ENCODE measurements at places on chromosomes 13 and 19.

GRCh38 chr13:30032263-30032662 is 181.8 kb upstream of the UBL3 start:
- H3K27ac ChIP-seq = no peak overlapping the region
- peaks cover 2% of the 10 kb centered on the region for H3K27me3 ChIP-seq
- H3K36me3 ChIP-seq = no peaks in the 10 kb centered on the region

DNA sequence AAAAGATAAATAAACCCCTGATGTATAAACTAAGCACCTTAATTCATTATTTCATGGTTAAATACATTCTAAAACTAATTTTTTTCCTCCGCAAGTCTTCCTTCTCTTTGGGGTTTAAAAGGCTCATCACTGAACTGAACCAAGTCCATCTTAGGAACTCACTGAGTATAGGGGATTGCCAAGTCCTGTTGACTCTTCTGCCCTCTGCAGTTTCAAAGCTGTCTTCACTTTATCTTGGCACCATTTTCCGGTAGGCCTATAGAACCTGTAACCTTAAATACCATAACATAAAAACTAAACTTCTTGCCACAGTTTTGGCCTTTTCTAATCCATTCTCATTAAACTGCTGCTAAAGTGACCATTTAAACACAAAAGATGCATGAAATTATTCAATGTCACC is 66.5 kb upstream of the USPL1 start:
- no peak for DNase-seq
- H3K4me1 ChIP-seq = peaks cover 4% of the 10 kb centered on the region
- H3K27me3 ChIP-seq = no peaks in the 10 kb centered on the region
- H3K27ac ChIP-seq = no peak overlapping the region

DNA sequence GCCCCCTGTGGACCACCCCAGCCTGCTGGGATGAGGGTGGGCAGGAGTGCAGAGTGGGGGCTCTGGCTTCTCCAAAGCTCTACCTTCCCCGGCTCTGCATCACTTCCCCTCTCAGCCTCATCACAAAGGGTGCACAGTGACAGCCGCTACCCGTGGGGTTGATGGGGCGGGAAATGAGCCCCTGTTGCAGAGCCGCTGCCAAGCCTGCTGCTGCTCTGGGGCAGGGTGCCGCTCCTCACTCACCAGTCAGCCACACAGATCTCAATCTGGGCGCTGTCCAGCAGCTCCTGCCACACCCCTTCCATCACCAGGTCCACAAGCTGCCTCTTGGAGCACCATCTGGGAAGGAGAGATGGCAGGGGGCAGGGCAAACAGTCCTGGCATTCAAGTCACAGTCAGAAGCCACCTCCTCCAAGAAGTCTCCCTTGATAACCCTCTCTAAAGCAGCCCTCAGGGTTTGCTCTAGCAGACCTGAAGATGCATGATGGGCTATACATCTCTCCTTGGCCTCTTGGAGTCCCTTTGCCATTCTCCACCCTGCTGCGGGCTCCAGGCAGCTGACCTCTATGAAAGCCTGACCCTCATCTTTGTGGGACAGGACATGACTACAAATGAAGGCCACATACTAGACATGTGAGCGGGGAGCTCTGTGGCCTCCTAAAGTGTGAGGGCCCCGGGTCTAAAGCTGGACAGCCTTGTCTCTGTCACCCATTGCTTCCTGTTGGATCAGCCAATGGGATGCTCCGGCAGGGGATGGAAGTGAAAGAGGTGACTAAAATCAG is 15.7 kb downstream of the MRPS12 start:
- peaks cover 11% of the 10 kb centered on the region for H3K27me3 ChIP-seq
- peaks cover 5% of the 10 kb centered on the region for H3K4me1 ChIP-seq
- no peaks in the 10 kb centered on the region for H3K36me3 ChIP-seq
- H3K27ac ChIP-seq = no peak overlapping the region
- H3K4me3 ChIP-seq = no peak overlapping the region
- no peak for DNase-seq

GRCh38 chr13:112760435-112760834 is 70.6 kb downstream of the ATP11A start:
- H3K27me3 ChIP-seq = no peaks in the 10 kb centered on the region
- H3K36me3 ChIP-seq = no peaks in the 10 kb centered on the region
- H3K27ac ChIP-seq = no peak overlapping the region

DNA sequence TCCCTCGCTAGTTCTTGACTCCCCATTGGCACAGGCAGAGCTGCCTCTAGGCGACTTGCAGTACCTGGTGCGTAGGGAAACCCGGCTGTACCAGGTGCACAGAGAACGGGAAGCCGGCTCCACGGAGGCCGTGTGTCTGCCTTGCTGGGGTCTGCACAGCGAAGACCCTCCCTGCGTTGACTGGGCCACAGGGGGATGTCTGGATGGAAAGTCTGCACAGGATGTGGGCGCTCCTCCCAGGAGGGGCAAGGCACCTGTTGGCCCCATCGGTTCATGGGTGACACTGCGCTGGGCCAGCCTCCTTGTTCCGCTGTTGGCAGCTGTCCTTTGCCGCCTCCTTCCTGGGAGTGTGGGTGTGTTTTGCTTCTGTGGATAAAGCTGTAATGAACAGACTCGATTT is 138.3 kb downstream of the TEX29 start:
- DNase-seq = no peak
- peaks cover 11% of the 10 kb centered on the region for H3K4me1 ChIP-seq
- H3K27ac ChIP-seq = no peak overlapping the region
- H3K36me3 ChIP-seq = no peaks in the 10 kb centered on the region

DNA sequence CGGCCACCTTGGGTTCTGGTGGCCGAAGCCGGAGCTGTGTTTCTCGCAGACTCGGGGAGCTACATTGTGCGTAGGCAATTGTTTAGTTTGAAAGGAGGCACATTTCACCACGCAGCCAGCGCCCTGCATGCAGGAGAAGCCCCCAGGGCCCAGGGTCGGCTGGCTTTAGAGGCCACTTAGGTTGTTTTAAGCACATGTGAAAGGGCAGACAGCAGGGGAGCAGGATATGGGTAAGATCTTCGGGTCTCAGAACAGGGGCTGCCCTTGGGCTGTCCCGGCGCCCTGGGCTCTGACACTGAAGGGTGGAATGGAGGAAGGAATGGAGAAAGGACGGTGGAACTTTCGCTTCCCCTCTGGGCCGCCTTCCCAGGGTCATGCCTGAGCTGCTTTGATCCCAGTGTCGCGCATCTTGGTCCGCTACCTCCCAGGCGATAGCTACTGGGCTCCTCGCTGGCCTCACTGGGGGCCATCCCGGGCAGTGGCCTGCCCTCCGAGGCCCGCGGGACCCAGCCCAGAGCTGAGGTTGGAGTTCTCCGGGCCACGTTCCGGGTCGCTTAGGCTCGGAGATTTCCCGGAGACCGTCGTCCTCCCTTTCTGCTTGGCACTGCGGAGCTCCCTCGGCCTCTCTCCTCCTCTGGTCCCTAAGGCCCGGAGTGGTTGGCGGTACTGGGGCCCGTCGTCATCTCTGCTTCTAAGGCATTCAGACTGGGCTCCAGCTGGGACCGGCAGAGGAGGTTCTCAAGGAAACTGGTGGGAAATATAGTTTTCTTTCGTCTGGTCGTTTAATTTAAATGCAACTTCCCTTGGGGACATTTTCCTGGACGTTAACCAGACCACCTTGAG is 4.3 kb upstream of the POU4F1 start:
- peaks cover 63% of the 10 kb centered on the region for H3K4me1 ChIP-seq
- no peak overlapping the region for H3K27ac ChIP-seq
- H3K4me3 ChIP-seq = peak overlapping the region; percentile 79

DNA sequence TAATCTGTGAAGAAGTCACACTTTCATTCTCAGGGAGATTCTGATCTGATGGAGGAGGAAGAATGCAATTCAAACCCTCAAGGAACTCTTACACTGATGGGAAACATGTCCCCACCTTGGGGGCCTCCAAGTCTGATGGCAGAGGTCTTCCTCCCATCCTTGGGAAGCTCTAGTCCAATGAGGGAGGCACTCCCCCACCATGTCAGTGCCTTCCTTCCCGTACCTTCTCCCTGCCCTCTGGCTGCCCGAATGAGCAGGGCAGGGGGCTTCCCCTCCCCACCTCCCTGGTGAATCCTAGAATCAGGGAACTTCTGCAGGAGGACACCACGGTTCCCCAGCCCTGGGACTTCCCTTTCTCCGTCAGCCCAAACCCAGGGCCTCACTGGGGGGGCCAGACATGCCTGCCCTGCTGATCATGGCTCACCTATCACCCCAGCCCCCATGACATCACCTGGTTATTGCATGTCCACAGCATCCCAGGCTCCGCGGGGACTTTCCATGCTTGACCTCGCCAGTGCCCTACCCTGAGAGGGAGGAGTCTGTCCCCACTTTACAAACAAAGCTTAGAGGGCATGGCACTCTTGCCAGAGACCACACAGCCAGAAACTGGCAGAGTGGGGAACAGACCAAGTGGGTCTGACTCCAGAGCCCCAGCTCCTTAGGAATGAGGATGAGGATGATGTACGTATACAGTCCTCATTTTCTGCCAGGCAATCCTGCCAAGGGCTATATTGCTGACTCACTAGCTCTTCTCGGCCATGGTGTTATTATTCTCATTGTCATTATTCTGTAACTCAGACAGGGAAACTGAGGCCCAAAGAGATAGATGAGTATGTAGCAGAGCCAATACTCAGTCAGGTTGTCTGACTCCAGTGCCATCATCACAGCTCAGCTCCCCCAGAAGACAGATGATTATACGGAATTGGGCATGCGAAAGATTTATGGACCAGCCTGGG is 9.6 kb upstream of the BCL3 start:
- H3K4me3 ChIP-seq = no peak overlapping the region
- DNase-seq = no peak
- H3K36me3 ChIP-seq = no peaks in the 10 kb centered on the region
- H3K27me3 ChIP-seq = no peaks in the 10 kb centered on the region
- H3K27ac ChIP-seq = no peak overlapping the region
- H3K4me1 ChIP-seq = peaks cover 44% of the 10 kb centered on the region

DNA sequence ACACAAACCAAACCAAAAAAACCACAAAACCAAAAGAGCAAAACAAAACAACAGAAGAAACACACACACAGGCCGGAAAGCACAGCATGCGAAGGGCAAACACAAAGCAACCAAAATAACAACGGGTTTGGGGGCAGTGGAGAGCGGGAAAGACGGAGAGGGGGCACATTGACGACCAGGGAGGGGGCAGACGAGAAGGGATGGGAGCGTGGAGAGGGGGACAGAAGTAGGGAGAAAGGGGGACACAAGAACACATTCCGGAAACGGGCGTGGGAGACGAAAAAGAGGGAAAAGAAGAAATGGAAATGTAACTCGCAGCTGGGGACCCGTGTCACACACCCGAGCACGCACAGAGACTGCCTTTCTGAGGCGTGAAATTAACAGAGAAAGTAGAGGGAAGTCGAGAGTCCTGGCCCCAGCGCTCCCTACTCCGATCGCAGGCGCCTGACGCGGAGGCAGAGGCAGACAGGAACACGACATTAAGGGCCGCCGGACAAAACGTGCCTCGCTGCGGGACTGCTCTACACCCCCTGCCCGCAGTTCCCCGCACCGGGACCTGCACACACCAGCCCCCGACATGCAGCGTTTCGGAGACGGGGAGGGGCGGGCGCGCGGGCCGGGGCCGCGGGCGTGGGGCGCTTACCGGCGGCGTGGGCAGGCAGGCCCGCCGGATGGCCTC is 652 bp downstream of the POU4F1 start:
- H3K4me3 ChIP-seq = peak overlapping the region; percentile 87
- peaks cover 74% of the 10 kb centered on the region for H3K27me3 ChIP-seq
- peaks cover 41% of the 10 kb centered on the region for H3K4me1 ChIP-seq

DNA sequence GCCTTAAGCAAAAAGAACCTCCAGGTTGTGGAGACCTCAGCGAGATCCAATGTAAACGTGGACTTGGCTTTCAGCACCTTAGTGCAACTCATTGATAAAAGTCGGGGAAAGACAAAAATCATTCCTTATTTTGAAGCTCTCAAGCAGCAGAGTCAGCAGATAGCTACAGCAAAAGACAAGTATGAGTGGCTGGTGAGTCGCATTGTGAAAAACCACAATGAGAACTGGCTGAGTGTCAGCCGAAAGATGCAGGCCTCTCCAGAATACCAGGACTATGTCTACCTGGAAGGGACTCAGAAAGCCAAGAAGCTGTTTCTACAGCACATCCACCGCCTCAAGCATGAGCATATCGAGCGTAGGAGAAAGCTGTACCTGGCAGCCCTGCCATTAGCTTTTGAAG is 58.5 kb downstream of the ARHGAP35 start:
- peaks cover 12% of the 10 kb centered on the region for H3K36me3 ChIP-seq
- no peak for DNase-seq
- no peaks in the 10 kb centered on the region for H3K27me3 ChIP-seq
- H3K27ac ChIP-seq = no peak overlapping the region

DNA sequence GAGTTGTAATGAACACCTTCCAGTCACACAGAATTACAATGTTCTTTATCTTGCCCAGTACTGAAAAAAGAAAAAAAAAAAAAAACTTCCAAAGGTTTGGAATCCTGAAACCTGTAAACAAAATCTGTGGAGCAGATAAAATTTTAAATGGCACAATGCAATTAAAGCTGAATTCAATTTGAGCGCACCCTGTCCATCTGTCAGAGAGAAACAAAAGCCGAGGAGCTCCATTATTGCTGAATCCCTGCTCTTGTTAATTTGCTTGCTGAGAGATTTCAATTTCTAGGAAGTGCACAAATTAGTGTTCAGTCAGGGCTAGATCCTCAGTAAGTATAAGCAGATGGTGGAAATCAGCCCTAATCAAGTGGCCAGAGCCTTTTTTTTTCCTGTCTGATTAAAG is 65.2 kb downstream of the DACH1 start:
- no peak overlapping the region for H3K27ac ChIP-seq
- no peak overlapping the region for H3K4me3 ChIP-seq
- DNase-seq = no peak
- no peaks in the 10 kb centered on the region for H3K4me1 ChIP-seq

DNA sequence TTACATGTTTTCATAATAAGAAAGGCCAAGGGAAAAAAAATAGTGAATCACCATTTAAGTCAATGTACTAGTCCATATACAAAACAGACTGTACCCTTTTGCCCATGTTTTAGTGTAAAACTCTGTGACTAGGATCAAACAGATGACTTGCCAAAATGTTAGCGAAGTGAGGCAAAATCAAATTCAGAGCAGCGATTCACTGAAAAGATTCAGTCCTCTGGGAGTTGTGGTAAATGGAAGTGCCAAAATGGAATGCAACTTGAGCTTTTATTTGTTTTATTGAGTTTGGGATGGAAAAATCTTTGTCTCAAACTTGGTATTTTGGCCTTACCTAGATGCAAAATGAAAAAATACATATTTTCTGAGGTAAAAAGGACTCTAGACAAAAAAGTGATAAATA is 9.1 kb downstream of the CDADC1 start:
- DNase-seq = no peak
- H3K27ac ChIP-seq = peak overlapping the region; percentile 92
- H3K36me3 ChIP-seq = peaks cover 14% of the 10 kb centered on the region
- peaks cover 42% of the 10 kb centered on the region for H3K4me1 ChIP-seq

All from naive thymus-derived CD8-positive, alpha-beta T cell (primary cell).